ENCODE measurements at places on chromosomes 4 and X.

DNA sequence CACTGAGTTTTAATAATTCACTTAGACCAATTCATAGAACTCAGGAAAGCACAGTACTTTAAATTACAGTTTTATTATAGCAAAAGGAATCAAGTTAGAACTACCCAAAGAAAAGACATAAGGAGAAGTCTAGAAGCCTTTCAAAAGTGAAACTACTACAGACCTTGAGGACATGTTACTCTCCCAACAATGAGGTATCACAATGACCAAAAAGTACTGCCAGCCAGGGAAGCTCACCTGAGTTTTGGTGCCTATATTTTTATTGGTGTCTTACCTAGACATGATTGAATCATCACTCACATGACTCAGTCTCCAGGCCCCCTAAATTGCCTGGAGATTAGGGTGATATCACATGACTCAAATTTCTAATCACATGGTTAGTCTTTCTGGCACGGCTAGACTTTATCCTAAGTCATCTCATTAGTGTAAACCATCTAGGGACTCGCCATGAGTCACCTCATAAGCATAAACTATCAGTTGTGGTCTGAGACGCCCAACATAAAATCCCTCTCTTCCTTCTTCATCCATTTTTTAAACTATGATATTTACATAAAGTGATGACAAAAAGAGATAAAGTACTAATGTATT, 372.3 kb downstream of the TMA16 start:
- no peak for DNase-seq

DNA sequence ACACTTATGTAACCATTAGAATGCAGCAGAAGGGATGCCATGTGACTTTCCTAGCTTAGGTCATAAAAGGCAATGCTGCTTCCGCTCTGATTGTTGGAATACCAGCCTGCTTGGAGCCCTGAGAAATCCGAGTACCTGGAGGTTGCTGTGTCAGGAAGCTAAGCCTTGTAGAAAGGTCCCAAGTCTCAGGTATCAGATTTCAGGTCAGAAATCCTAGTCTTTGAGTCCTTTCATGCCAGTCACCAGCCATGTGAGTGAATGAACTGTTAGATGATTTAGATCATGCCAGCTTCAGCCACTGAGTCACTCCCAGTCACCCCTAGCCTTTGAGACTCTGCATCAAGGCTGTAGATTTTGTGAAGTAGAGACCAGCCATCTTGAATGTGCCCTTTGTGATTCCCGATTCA, 23.5 kb downstream of the RAP1GDS1 start:
- DNase-seq, result peak; percentile 6

DNA sequence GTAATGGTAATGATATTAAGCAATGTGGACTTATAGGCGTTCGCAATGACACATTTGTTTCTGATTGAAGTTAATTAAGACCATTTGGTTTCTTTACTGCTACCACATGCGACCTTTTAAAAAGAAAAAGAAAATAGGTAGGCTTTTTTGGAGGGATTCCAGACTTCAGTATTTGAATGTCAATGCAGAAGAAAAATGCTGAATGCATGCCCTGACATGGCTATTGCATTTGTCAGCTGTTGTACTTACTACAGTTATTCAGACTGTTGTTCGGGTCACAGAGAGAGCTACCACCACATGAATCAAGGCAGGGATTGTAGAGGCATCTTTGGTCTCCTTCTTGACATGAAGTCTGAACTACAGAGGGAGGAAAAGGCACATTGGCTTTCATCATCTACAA, 163.7 kb downstream of the CORIN start:
- no peak for DNase-seq

- DNase-seq, result no peak
These were observed 158.5 kb upstream of the S100G start for GRCh38 chrX:16491461-16491860.

- DNase-seq, result no peak
These were observed 35.1 kb downstream of the PRSS12 start for GRCh38 chr4:118317691-118318090.

GRCh38 chrX:19827088-19827487, 60.3 kb downstream of the SH3KBP1 start:
- no peak for DNase-seq

DNA sequence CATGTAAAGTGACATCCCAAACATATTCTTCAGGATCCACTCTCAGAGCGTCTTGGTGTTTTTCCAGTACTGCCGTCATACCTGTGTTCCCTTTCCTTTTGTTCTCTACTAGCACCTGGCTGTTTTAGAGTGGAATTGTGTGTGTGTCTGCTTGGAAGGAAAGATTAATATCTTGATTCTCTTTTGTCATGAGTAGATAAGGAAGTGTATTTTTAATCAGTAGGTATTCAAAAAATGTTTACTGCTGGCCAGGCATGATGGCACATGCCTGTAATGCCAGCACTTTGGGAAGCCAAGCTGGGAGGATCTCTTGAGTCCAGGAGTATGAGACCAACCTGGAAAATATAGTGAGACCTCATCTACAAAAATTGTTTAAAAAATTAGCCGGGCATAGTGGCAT, 198.8 kb downstream of the CBR4 start:
- no peak for DNase-seq

DNA sequence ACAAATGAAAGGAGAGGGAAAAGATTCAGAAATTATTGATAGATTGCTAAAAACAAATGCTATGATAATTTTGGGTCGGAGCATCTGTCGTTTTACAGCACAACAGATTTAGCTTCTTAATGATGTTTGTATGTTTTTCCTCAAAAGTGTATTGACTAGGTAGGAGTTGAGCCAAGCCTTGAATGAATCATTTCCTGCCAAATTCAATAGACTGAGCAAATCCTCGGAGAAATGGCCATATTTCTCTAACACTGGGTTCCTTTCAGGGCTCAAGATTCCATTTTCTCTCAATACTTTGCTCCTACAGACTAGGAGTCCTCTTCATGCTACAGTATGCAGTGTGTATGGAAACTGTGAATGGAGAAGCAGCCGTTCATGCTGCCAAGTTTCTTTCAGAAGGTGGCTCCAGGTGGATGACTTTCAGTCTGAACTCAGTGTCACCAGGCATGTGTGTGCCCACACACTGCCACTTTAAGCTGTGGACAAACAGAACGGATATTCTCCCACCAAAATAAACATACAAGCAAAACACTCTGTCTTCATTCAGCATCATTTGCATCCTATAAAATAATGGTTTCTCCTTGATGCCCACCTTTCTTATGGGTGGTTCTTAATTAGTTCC, 146.0 kb downstream of the TBL1X start:
- DNase-seq, result no peak

- DNase-seq, result no peak
These were observed 36.3 kb downstream of the ARAP2 start for GRCh38 chr4:36207831-36208520.

GRCh38 chrX:123271902-123272301, 87.8 kb downstream of the GRIA3 start:
- DNase-seq, result no peak
